NCI-H446 treated with DMSO at 0.1 percent for 48 hours (cell line): ENCODE measurements at places on chromosomes 11 and 22.

DNA sequence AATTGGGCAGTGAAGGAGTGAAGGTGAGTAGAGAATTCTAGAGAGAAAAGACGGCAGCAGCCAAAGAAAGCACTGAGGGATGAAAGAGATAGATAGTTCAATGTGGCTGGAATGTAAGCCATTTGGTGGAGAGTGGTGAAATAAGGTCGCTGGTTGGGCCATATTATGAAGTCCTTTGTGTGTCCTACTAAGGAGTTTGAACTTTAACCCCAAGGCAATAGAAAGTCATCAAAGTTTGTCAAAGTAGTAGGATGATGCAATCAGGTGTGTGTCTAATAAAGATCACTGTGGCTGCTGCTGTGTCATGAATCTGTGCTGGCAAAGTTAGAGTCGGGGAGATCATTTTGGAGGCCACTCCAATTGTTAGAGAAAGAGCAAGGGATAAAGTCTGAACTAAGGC lies 18.7 kb downstream of the RNF121 start:
- no peak for DNase-seq

- no peak for DNase-seq
Measured at GRCh38 chr22:50189184-50189848, 3.6 kb downstream of the TRABD start.

GRCh38 chr11:64831411-64831891 lies 13.0 kb downstream of the CDC42BPG start:
- DNase-seq, result no peak

- no peak for DNase-seq
Measured at GRCh38 chr11:100562128-100562527, 125.0 kb upstream of the ARHGAP42 start.

DNA sequence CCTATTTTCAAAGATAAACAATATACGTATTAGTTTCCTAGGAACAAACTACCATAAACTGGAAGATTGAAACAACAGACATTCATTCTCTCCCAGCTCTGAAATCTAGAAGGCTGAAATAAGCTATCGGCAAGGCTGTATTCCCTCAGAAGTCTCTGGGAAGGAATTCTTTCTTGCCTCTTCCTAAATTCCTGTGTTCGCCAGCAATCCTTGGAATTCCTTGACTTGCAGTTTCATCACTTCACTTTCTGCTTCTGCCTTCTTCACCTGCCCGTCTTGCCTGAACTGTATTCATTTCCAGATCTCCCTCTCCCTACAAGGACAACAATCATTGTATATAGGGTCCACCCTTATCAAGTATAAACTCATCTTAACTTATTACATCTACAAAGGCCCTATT lies 17.7 kb upstream of the PRDM10 start:
- no peak for DNase-seq

DNA sequence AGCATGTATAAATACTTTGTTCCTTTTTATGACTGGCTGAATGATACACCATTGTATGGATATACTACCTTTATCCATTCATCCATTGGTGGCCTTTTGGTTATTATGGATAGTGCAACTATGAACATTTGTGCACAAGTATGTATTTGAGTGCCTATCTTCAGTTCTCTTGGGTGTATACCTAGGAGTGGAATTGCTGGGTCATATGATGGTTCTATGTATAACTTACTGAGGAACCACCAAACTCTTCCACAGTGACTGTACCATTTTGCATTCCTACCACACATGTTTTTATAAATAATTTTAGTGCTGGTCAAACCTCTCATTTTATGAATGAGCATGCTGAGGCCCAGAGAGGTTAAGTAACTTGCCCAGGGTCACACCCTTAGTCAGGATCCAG lies 3.8 kb upstream of the PATZ1 start:
- no peak for DNase-seq

DNA sequence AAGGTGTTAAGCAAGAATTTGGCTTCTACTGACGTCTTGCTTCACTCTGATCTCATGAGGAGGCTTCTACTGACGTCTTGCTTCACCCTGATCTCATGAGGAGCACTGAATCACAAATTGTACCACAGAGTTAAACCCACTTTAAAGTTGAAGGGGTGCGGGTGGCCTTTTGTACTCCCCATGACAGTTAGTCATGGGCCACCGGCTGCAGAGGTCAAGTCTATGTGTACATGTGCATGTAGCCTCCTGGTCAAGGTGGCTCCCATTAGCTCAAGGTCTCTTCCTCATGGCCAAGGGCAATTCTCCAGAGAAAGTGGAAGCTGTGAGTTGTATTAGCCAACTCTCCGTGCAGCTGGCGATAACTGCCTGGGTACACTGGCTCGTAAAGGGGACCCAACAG lies 23.1 kb upstream of the FZD4 start:
- no peak for DNase-seq

GRCh38 chr22:18013436-18013835 lies 10.9 kb downstream of the MICAL3 start:
- DNase-seq, result no peak

GRCh38 chr22:37690901-37691504 lies 4.9 kb downstream of the NOL12 start:
- no peak for DNase-seq
